ENCODE measurements at places on chromosomes 4 and X.
A peak's percentile ranks its signal among the peaks of the same experiment; 100 is the strongest.

GRCh38 chr4:39889226-39889625, 88.5 kb downstream of the PDS5A start:
- DNase-seq = no peak

DNA sequence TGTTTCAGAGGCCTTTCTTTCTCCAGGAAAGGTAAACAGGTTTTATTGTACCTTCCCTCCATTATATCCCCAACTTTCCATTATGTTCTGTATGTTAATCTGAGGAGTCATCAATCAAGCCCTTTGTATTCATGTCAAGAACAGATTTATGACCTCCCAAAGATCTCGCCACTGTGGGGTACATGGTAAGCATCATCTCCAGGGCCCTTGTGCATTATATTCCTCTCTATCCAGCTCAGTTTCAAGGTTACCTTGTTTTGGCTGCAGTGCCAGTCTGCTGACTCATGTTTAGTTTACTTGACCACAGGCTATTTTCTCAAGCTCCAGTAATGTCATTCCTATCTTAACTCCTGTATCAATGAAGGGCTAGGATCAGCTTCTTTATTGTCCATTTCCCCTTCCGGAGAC, 125.1 kb upstream of the FRMPD4 start:
- DNase-seq = no peak

DNA sequence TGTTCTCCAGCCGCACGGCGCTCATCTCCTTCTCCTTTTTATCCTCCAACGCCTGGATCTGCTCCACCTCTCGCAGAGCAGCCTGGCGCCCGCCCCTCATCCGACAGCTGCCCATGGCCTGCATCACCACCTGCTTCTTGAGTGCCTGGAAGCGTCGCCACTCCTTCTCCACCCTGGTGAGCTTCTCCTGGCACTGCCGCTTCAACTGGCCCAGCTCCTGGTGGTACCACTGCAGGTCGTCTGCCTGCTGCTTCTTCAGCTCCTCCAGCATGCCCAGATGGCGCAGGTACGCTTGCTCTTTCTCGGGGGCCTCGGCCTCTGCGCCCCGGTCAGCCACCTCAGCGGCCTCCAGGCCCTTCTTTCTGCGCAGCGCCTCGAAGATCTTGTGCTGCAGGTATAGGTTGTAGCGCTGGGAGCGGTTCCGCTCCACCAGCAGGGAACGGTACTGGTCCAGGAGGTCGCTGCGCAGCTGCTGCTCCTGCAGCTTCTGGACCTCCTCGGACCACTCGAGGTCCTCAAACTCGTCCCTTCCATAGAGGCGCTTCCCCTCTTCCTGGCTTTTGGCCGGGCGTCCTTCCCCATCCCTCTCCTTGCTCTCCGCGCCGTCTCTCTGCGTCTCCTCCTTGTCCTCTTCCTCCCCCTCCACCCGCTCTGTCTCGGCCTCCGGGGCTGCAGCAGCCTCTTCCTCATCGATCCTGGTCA, 1.2 kb upstream of the TADA2B start:
- DNase-seq = peak; percentile 80

DNA sequence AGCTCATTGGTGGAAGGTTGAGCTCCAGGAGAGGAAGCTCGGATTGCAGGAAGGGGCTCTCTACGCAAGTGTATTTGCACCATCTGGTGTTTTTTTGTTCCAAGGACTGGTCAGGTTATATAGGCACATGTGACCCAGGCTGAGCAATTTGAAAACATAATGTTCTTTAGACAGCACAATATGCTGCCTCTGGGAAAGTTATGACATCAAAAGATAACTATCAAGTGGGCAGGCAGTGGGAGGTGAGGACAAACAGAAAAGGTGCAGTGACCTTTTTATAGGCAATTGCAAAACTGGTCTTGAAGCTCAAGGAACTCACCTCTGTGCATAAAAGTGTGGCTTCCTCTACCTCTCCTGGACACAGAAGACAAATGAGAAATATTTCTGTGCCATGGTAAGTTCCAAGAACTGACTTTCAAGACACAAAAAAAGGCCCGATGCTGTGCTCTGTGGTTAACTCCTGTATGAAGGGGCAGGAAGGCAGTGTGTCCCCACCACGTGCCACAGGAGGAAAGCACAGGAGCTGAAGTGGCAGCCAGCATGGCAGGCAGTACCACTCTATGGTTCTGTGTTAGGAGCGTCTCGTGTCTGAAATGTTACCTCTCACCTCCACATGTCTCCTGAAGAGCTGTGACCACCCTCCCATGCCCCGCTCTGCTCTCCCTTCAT, 128.6 kb downstream of the SHROOM3 start:
- DNase-seq = no peak

DNA sequence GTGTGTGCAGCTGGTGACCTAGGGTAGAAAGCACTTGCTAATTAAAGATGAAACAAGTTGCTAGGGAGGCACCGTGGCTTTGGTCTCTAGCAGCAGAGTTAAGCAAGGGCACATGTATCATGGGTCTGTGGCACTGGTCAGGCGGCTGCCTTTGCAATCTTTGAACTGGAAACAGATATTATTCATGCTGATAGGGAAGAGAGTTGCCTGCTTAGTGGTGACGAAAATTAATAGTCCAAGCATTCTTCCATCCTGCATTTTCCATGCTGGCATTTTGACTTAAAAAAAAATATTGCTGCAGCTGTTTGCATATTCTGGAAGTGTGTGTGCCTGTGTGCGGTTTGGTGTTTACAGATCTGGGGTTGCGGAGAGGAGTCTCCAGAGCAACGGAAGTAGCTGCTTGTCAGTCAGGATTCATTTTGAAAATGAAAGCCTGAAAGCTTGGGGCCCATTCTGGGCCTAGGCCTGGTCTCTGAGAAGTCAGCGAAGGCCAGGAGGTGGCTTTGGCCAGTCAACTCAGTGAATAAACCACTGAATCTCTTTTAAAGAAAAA, 2.3 kb upstream of the SOWAHD start:
- no peak for DNase-seq

GRCh38 chr4:38621831-38622230, 42.2 kb upstream of the KLF3 start:
- no peak for DNase-seq

DNA sequence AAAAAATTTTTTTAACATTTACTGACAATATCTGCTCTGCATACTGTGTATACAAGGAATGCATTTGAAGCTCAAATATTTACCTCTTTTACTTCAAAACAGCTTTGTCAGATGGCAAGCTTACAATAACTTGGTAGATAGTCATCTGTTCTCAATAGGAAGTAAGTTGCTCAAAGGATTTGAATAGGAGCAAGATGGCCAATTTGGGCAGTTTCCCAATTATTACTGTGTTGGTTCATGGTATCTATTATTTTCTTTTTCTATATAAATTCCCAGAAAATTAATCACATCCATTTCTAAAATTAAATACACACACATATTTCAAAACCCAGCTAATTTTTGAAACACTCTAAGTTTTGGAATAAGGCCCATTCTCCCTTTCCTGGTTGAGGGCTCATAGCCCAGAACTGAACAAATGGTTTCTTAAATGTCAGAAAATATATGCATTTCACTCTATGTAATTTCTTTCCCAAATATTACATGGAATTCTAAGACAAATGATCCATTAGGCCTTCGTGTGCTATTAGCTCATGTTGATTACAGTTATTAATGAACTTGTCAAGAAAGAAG, 60.2 kb upstream of the BLTP1 start:
- DNase-seq = no peak

- no peak for DNase-seq
Measured at GRCh38 chr4:186260117-186260503, 5.9 kb upstream of the F11 start.

GRCh38 chr4:127631420-127631819, 1.3 kb upstream of the INTU start:
- no peak for DNase-seq

DNA sequence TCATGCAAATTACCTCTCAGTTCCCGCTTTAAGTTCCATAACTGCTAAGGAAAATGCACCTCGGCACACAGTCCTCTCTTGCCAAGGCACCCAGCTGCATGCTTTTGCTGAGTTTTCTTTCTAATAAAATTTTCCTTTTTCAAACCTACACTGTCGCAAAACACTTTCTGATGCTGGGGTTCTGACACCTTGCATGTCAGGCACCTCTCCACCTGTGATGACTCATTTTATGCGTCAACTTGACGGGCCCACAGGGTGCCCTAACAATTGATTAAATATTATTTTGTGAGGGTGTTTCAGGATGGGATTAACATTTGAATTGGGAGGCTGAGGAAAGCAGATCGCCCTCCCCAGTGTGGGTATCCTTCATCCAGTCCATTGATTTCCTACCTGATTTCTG, 291.0 kb upstream of the STS start:
- DNase-seq = no peak

DNA sequence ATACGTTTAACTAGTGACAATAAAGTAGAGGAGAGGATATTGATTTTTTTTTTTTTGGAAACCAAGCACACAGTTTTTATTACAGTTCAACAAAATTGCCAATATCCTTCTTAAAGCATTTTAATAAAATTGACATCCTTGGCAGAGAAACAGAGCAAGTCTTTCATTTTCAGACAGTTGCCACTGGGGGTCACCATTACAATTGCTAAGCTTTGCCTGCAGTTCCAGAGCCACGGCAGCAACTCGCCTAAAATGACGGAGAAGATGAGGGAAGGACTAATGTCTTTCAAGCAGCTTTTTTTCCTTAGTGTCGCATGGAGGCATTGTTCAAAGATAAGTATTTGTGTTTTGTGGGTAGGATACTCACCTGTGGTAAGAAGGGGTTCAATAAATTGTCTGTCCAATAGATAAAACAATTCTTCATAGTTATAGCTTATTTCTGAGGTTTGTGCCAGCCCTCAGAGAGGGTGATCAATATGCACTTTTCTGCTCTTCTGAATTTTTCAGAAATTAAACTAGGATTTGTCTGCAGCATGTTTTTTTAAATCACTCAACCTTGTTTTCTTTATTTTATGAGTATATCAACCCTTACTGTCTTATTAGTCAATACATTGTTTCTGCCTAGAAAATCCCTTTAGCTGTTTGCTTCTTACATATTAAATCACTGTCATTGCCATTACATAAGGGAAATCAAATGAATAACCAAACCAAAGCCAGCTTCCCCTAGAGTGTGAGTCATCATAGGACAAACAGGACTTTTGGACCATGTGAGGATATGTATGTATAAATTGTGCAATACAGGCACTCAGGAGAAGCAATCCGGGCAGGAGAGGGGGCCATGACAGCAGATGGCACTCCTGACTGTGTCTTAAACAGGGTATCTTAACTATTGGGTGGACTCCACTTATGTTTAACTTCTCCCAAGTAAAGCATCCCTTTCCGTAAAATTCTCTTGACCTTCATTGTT, 508.1 kb upstream of the ARX start:
- no peak for DNase-seq

GRCh38 chr4:124330045-124330444, 382.5 kb downstream of the ANKRD50 start:
- no peak for DNase-seq

GRCh38 chrX:48854898-48855297, 19.5 kb upstream of the PCSK1N start:
- DNase-seq = no peak

DNA sequence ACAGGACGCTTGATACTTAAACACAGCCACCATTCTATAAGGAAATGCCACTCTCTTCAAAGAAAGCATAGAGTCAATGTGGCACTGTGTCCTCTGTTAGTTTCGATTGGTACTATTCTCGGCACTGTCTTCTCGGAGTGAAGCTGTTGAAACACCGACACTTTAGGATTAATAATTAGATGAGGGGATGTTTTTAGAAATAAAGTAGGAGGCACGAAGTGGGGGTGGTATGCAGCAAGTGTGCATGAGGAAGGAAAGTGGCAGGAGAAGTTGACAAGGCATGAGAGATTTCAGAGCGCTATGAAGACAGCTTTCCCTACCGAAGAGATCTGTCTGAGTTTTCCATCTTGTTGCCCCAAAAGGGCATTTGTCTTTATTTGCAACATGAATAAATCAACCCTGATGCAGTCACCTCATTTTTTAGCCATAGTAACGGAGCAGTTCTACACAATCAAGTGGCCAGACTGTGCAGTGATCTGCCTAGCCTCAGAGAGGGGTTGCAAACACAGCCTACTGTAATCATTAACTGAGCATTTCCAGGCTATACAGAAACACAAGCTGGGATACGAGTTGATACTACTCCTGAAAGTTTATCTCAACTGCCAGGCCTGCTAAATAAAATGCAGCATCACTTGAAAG, 8.3 kb downstream of the GPRIN3 start:
- no peak for DNase-seq

DNA sequence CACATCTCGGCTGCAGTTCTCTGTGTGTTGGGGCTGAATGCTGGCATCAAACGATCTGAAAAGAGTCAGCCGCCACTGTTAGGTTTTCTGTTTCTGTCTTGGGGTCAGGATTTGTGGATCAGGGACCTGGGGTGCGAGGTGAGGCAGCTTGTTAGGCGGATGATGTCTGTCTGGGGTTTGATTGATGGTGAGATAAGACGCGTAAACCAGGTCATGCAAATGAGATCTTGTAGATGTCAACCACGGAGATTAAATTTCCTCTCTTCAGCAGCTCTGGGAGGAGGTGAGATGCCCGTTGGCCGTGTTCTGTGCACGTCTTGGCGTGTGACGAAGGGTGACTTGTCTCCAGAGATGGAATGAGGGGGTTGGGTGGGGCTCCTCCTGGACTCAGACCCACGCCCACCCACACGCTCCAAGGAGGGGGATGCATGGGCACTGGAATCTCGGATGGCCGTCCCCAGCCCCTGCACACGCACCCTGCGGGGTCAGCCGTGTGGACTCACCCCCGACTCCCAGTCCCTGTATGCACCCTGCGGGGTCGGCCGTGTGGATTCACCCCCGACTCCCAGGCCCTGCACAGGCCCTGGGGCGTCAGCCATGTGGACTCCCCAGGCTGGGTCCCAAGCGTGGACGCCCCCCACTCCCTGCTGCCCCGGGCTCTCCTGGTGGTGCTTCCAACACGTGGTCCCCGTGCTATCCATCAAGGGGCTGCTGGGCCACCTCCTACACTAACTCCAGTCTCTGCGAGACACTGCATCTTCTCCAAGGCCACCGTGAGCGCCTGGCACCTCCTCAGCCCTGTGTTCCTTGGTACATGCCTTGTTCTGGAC, 16.0 kb upstream of the UVSSA start:
- no peak for DNase-seq

- no peak for DNase-seq
Measured at GRCh38 chrX:105307762-105308161, 87.3 kb upstream of the TEX13A start.

DNA sequence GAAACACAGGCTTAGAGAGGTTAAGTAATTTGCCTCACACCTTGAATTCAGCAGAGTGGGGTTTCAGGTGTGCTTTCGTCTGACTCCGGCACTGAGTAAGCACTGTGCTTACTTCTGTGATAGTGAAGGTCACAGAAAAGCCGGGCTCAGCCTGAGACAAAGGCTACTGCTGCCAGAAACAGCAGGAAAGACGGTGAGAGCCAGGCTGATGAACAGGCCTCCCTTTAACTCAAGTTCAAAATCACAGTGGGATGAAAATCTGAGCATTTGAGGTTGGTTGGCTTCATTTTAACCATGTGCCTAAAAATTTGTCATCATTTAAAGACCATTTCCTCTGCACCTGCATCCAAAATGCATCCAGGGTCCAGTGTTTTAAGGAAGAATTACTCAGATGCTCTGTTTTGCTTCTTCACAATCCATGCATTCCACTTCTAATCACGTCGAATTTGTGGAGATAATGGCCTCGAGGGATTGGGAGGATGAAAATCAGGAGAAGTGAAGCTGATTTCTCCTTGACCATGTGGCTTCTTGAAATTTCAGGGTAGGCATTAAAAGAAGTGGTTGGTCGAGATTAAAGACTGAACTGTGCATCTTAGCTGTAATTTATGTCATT, 121.2 kb upstream of the LNX1 start:
- DNase-seq = no peak

- DNase-seq = no peak
Measured at GRCh38 chr4:43587758-43588157, 695.2 kb downstream of the GRXCR1 start.

- DNase-seq = no peak
Measured at GRCh38 chr4:37762991-37763368, 63.5 kb upstream of the PGM2 start.

Data from sciatic nerve (tissue), 2 donors.